ENCODE measurements at places on chromosomes 12 and 14.

DNA sequence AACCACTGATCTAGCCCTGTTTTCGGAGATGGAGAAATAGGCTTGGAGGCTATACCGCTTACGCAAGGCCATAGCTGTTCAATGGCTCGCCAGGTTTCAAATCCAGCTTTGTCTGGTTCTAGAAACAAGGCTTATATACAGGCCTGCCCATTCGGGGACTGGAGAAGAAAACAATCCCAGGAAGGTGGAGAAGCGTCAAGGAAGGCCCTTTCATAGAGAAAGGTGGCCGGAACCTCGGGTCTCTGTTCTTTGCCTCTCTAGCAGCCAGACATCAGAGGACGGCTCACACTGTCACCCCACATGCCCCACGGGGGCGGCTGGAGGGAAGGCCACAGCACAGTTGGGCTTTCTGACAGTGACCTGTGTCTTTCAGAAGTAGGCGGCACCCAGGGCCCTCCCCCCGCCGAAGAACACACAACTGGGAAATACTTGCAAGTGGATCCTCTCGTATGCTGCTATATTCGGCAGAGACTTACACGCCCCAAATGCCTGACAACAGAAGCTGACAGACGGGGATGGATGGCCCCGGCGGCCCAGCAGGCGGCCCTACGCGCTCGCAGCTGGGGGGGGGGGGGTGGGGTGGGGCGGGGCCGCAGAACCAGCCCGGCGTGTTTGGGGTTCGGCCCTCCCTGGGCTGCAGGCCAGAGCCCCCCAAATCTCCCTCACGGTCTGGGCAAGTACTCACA lies 4.5 kb upstream of the SETD1B start:
- H3K27me3 ChIP-seq = no peaks in the 10 kb centered on the region
- DNase-seq = peak; percentile 64
- peak overlapping the region; percentile 92 for H3K27ac ChIP-seq
- H3K4me3 ChIP-seq = peak overlapping the region; percentile 84

- peak overlapping the region; percentile 91 for H3K27ac ChIP-seq
- H3K36me3 ChIP-seq = peaks cover 6% of the 10 kb centered on the region
- H3K27me3 ChIP-seq = no peaks in the 10 kb centered on the region
Observed at GRCh38 chr12:109052097-109052413, 321 bp upstream of the USP30 start.

- H3K4me1 ChIP-seq = no peaks in the 10 kb centered on the region
- no peak for DNase-seq
- peaks cover 25% of the 10 kb centered on the region for H3K27me3 ChIP-seq
- no peaks in the 10 kb centered on the region for H3K36me3 ChIP-seq
- no peak overlapping the region for H3K27ac ChIP-seq
Observed at GRCh38 chr14:51546603-51547258, 105.0 kb upstream of the FRMD6 start.

- no peaks in the 10 kb centered on the region for H3K27me3 ChIP-seq
- DNase-seq = no peak
- H3K4me1 ChIP-seq = peaks cover 43% of the 10 kb centered on the region
Observed at GRCh38 chr12:94267921-94268471, 119.6 kb downstream of the PLXNC1 start.
